ENCODE measurements at places on chromosomes 5 and 9. TPM values are rescaled to one million over a fixed set of nuclear protein-coding genes. Genes with fewer than 3 reads are reported as not detected.

SPINK6 gene
- not detected for total RNA-seq

GPX3 gene
- 53.1 TPM for total RNA-seq

SLC26A2 gene
- total RNA-seq: 12.7 TPM

BTNL9 gene
- not detected for total RNA-seq

DNA sequence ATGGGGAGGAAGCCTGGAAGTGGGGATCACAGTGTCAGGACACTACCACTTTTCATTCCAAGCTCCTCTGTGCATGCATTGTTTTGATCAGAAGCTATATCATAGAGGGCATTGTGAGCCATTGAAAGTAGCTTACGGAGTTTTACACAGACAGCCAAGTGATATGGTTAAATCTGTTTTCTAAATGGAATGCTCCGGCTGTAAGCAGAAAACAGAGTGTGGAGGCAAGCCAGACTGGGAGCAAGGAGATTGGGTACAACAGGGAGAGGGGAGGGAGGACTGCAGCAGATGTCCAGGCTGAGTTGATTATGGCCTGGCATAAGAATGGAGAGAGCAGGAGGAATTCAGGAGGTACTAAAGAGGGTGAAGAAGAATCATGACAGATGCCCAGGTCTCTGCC lies 15.5 kb upstream of the SOWAHA start:
- DNase-seq: no peak

GRCh38 chr9:113886026-113886369 lies 9.9 kb downstream of the ZNF618 start:
- DNase-seq: peak; percentile 56

TERT gene
- total RNA-seq: not detected

DNA sequence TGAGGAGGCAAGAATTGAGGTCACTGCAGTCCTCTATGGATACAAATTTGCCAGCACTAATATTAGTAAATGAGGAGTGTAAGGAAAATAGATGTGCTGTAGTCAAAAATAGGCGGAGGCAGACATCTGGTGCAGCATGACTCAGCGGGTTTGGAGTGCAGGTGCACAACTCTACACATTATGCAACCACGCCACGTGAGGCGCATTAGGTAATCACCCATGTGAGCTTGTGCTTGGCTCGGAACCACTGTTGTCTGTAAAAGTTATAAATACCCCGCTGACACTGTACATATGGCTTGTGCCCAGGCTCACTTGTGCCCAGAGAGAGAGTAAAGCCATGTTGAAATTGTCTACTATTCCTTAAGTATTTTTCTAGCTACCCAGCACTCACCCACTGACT lies 623.5 kb upstream of the NUDT12 start:
- DNase-seq: peak; percentile 7

DNA sequence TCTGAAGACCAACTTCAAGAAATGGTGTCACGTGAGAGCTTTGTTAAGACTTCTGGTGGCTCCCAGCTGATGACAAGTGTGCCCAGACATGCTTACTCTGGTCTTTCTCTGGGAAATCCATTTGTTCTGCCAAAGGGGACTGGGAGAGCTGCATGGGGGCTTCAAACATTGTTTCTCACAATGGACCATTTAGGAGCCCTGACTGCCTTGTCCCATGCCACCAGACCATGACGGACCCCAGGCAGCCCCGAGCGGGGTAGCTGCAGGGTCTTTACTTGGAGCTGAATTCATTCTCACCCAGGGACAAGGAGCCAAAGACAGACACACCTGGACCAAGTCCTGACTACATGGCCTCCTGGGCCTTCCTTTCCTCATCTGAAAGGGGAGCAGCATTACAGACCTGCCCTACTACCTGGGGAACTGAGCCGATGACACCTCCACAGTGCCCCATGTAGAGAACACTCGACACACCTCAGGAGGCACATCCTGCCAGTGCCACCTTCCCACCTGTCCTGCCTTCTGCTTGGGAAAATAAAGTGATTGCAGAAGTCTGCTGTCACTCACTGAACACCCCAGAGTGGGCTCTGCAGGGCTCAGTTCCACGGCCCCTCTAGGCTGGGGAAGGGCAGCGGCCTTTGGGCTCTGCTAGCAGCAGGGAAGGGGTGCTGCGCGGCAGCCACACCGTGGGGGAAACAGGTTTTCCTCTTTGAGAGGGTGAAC lies 169.0 kb downstream of the DAB2IP start:
- no peak for DNase-seq

GRCh38 chr9:33249983-33250382 lies 10.0 kb downstream of the SPINK4 start:
- no peak for DNase-seq

PDE6A gene
- total RNA-seq: not detected

KIF4B gene
- not detected for total RNA-seq

Measured in fibroblast of the aortic adventitia (primary cell).